Activated naive CD4-positive, alpha-beta T cell (primary cell): ENCODE measurements at places on chromosomes 1 and 21.

DNA sequence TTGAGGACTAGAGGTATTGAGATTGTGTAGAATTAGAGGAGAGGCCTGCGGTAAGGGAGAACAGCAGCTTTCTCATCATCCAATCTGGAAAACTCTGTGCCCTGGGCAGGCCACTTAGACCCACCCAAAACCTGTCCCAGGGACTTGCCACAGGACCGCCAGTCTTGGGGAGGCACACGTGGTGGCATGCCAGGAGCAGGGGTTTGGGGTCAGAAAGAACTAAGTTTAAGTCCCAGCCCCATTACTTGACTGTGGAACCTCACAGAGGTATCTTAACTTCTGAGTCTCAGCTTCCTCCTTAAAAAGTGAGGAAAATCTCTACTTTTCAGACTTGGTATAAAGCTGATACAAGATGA, 356.6 kb downstream of the HHAT start:
- DNase-seq, result no peak

DNA sequence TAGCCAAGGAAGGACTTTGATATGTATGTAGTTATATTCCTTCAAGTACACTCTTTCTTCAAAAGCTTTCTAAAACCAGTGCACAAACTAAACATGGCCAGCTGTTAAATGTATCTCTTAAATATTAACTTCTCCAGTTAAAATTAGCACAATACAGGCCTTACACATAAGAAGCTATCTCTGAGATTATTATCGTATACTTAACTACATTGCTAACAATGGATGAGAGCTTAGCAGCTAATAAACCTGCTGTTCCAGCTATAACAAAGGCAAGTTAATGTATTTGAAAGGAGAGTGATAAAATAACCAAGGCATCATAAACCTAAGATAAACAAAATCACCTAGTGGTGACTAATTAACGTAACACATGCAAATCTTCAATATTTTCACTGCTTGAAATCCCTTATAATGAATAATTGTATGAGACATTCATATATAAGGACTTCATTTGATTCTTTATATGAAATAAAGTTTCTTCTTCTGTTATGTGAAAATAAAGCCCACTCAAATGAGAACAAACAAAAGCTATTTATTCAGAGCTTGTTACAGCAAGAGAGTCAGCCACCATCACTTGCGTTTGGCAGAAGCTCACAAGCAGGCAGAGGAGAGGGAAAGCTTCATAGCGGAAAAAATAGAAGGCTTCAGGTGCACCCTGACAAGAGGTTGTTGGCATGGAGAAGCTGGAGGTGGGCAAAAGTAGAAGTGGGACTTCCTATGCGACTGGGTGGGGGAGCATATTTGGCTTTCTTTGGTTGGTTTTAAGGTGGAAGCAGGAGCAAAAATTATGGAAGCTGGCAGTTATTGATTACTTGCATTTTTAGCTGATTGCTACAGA, 274.1 kb upstream of the CHRM3 start:
- no peak for DNase-seq

DNA sequence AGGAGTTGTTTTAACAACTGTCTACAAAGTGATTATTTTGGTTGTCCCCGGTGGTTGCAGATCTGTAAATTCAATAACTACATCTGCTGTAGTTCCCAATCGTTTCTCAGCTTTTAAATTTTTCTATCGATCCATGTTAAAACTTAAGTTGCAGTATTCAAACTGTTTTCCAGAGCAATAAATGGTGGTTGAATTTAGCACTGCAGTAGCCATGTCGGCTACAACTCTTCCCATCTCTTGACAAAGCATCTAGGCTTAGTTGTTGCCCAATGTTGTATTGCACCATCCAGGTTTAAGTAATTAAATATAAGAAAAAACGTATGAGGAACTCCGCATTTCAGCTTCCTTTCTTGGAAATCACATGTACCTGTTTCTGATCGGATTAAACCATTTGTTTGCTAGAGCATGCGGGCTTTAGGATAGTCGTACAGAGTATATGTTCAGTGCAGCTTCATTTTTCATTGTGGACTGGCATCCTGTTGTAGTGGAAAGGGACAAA, 996 bp downstream of the CNIH4 start:
- DNase-seq, result no peak

- DNase-seq, result no peak
These were observed 4.2 kb downstream of the SFPQ start for GRCh38 chr1:35188578-35189392.

GRCh38 chr1:14926229-14926628, 227.3 kb upstream of the TMEM51 start:
- no peak for DNase-seq

- DNase-seq, result no peak
These were observed 50.1 kb downstream of the PIK3CD start for GRCh38 chr1:9701665-9702064.
